NCI-H524 treated with DMSO at 0.1 percent for 48 hours (cell line): ENCODE measurements at places on chromosomes 5 and 9.
A peak's percentile ranks its signal among the peaks of the same experiment; 100 is the strongest.

DNA sequence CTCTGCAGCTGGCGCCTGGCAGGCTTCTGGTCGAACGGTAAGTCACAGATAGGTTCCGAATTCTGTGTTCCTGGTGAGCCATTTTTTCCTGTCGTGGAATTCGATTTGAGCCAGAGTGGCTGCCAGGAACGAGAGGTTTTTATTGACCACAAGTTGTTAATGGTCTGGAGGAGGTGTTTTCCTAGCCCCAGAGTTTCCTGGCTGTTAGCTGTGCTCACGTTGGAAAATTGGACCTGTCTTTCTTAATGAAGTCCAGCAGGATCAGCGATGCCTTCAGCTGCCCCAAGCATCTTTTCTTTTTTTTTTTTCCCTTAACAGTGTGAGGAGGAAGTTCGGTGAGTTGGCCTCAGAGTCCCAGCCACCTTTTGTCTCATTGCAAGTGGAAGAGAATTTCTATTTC is 62.9 kb downstream of the COL5A1 start:
- DNase-seq, result no peak

GRCh38 chr9:85741095-85741874 is 469 bp downstream of the AGTPBP1 start:
- no peak for DNase-seq

DNA sequence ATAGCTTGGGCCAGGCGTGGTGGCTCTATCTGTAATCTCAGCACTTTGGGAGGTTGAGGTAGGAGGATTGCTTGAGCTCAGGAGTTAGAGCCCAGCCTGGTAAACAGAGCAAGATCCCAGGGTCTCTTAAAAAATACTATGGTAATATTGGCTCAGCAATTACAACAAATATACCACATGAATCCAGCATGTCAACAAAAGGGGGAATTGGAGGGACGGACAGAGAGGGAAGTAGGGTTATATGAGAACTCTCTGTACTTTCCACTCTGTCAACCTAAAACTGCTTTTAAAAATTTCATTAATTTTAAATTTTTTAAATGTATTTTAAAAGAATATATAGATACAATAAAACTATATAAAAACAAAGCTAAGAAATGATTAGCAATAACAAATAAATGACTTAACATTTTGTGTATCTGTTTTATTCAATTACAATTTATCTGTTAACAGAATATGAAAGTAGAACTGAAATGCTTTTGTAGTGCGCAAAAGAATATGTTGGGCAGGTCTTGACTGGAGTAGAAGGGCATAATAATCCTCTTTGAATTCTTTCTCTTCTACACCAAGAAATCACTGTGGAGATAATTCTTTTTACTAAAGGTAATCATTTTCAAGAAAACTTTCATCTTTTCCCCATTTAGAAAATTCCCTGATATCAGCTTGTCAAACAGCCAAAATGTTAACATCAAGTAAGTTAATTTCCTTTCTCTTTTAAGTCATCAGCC is 12.9 kb upstream of the CDC42SE2 start:
- no peak for DNase-seq

GRCh38 chr9:14228602-14229001 is 85.3 kb downstream of the NFIB start:
- DNase-seq, result no peak

DNA sequence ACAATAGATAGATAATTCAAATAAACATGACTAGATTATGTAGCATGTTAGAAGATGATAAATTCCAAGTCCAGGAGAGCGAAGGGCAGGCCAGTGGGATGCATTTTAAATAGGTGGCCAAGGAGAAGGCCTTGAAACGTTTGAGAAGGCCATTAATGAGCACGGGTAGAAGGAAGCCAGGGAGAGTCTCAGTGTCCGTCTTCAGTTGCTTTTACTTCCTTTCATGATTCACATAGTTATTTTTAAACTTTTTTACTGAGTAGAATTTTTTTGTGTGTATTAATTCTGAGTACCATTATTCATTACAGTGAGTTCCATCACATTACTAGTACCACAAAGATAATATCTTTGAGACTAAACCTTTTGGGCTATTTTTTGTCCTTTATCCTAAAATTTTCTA is 259.2 kb downstream of the ARRDC3 start:
- DNase-seq, result no peak

- DNase-seq, result no peak
Observed at GRCh38 chr9:113995963-113996362, 82.1 kb downstream of the AMBP start.

DNA sequence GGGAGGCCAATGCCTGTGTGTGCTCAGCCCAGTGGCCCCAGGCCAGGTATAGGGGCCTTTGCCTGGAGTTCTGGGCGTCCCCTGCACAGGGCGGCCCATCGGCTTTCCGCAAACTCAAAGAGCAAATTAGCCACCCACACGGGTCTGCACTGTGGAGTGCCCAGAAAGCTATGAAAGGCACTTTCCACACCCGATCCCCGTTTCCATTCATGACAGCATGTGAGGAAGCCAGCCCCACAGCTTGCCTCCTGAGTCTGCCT is 5.2 kb downstream of the DBH start:
- no peak for DNase-seq

DNA sequence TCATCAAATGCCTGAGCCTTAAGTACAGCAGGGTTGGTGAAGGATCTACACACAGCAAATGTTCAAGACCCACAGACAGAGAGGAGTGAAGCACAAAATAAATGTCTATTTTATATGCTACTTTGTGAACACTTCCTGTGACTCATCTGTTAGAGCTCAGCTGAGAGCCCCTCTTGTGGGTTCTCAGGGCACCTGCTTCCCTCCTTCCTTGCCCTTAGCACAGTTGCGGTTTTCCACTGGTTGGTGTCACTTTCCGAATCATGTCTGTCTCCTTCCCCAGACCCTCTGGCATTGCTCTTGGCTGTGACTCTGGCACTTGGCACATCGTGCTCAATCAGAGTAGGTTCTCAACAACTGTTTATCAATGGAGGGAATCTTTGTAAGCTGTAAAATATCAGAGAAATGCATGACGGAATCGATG is 128.5 kb upstream of the STC2 start:
- DNase-seq, result no peak

- DNase-seq, result no peak
Observed at GRCh38 chr9:114021578-114021977, 56.5 kb downstream of the AMBP start.

GRCh38 chr5:80711938-80712337 is 57.2 kb upstream of the DHFR start:
- no peak for DNase-seq

- DNase-seq, result peak; percentile 83
Observed at GRCh38 chr9:117936185-117937130, 232.3 kb downstream of the TLR4 start.

GRCh38 chr9:28086881-28087280 is 513.6 kb upstream of the C9orf72 start:
- DNase-seq, result no peak

DNA sequence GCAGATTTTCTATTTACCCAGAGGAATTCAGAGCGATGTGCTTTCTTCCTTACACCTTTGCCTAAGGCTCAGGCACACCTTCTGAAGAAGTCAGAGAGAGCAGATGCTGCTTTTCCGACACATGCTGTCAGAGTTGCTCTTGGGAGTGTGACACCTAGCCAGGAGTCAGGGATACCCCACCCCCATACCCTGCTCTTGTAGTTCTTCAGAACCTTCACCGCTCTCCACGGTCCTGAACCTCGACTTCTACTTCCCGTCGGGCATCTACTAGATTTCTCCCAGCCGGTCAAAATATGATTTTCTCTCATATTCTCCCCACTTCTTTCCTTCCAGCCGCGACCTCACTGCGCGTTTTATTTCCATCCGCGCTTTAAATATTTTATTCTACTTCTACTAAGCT is 1.7 kb downstream of the GRIN3A start:
- no peak for DNase-seq

DNA sequence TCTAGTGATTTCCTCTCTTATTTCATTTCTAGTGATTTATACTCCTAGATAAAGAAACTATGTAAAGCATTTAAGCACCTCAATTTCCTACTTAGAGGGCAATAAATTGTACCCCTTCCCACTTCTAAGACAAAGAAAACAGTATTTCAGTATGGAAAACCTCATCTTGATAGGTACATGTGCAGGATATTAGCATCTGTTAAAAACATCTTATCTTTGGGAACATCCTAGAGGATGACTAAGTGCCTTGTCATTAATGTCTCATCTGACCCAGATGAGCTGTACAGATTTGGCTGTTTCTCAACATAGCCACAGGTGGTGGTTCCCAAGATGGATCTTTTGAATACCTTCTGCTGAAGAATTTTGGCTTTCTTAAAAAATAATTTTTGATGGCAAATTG is 5.7 kb downstream of the MEGF10 start:
- no peak for DNase-seq

- no peak for DNase-seq
Observed at GRCh38 chr5:673831-674629, 19.1 kb downstream of the TPPP start.

DNA sequence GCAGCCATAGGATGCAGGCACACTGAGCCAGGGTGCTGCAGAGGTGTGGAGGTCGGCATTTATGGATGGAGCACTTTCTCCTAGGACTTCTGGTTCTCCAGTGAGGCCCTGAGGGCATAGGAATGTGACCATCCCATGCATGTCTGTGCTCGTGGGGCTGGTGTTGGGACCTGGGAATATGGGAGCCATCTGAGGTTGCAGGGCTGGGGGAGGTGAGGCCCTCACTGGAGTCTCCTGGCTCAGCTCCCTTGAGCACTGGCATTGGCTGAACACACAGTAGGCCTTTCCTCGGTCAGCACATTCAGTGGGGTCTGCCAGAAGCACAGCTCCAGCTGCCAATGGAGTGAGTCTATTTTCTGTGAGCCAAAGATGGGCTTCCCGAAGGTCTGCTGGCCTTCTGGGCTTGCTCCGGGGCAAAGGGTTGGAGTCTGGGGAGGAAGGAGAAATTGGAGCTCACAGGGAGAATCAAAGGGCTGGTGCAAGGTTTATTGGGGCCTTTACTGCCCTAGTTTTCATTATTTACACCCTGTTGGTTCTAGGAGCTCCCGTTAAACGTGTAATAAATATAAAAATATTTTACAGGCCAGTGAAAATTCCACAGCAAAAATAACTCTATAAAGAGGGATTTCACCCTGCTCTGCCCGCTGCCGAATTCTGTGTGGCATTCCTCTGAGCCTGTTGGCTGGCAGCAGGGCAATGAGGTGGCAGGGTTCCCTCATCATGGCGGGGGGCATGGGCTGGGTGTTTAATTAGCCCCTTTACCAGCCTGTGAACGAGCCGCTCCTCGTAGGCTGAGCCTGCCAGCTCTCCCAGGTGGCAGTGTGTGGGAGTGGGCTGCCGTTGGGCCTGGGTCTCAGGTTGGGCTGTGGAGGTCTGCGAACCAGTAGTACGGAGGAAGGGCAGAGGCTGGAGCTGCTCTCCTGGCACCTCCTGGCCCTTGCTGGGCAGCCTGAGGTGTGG is 31.6 kb upstream of the PITX1 start:
- no peak for DNase-seq

GRCh38 chr5:43338862-43339261 is 25.6 kb upstream of the HMGCS1 start:
- DNase-seq, result no peak

- no peak for DNase-seq
Observed at GRCh38 chr5:63555874-63556273, 406.4 kb downstream of the HTR1A start.

GRCh38 chr9:77194423-77194822 is 17.1 kb downstream of the VPS13A start:
- DNase-seq, result no peak

DNA sequence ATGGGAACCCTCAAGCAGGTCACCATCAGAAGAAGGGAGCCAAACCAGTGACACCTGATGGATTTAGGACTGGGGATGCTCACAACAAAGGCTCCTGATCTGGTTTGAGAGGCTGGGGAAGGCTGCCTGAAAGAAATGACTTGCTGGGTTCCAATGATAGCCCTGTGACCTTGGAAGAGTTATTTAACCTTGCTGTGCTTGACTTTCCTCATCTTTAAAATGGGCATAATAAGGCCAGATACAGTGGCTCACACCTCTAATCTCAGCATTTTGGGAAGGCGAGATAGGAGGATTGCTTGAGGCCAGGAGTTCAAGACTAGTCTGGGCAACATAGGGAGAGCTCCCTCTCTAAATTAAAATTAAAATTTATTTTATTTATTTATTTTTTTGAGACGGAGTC is 63.6 kb upstream of the PSD2 start:
- no peak for DNase-seq

GRCh38 chr5:95241635-95242034 is 43.3 kb downstream of the MCTP1 start:
- no peak for DNase-seq

DNA sequence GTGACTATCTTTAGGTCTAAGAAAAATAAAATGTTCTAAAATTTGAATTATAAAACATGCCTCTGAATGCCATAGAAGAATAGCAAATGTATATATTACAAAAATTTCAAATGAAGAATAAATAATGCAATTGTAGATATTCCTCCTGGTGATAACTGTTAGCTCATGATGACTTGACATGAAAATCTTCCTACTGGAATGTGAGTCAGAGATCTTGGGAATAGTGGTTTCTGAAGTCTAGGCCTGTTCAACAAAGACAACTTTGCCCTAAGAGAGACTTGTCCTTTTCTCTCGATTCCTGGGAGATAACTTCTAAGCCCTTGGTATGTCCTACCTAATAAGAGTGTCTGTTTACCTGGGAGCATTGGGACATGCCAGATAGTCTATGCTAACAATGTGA is 746.3 kb upstream of the RIOK2 start:
- DNase-seq, result no peak

DNA sequence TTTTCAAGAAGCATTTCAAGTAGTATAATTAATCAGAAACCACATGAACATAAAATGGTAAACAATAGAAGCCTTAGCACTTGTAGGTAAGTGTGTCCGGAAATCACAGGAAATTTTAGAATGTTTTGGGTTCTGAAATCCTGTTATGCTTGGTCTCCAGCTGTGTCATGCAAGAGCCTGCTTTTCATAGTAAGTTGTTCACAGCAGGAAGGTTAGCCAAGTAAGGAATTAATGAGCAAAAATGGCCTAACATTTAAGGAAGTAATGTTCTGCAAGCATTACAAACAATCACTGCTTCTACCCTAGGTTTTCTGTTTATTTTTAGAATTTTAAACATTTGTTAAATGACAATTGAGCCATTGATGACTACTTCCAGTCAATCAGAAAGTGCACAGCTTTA is 669.5 kb downstream of the SLCO4C1 start:
- no peak for DNase-seq
